ENCODE measurements at places on chromosomes 6 and 20.

GRCh38 chr6:125008261-125008703 is 46.0 kb downstream of the RNF217 start:
- peak; percentile 82 for DNase-seq

- DNase-seq = no peak
These were observed 31.9 kb upstream of the ANKEF1 start for GRCh38 chr20:10002866-10003265.

GRCh38 chr6:169641461-169642085 is 60.3 kb downstream of the WDR27 start:
- no peak for DNase-seq

DNA sequence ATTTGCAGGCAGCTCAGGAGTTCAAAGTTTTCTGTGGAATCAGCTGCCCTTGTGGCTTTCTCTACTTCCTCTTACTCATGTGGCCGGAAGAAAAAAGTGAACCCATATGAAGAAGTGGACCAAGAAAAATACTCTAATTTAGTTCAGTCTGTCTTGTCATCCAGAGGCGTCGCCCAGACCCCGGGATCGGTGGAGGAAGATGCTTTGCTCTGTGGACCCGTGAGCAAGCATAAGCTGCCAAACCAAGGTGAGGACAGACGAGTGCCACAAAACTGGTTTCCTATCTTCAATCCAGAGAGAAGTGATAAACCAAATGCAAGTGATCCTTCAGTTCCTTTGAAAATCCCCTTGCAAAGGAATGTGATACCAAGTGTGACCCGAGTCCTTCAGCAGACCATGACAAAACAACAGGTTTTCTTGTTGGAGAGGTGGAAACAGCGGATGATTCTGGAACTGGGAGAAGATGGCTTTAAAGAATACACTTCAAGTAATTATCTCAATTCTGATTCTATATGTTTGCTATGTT is 1.1 kb downstream of the MGME1 start:
- peak; percentile 54 for DNase-seq

DNA sequence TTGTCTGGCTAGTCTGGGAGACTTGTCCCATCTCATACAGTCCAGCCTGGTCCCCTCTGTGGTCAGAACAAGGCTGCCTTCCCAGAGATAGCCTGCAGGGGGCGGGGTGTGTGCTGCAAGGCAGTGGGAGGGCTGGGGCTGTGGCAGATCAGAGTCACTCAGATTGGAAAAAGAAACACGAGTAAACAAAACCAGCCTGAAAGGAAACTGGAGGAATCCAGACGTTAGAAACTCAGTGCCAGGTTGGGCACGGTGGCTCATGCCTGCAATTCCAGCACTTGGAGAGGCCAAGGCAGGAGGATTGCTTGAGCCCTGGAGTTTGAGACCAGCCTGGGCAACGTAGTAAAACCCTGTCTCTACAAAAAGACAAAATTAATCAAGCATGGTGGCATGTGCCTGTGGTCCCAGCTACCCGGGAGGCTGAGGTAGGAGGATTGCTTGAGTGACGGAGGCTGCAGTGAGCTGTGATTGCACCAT is 20.2 kb downstream of the LEMD2 start:
- DNase-seq = peak; percentile 81

DNA sequence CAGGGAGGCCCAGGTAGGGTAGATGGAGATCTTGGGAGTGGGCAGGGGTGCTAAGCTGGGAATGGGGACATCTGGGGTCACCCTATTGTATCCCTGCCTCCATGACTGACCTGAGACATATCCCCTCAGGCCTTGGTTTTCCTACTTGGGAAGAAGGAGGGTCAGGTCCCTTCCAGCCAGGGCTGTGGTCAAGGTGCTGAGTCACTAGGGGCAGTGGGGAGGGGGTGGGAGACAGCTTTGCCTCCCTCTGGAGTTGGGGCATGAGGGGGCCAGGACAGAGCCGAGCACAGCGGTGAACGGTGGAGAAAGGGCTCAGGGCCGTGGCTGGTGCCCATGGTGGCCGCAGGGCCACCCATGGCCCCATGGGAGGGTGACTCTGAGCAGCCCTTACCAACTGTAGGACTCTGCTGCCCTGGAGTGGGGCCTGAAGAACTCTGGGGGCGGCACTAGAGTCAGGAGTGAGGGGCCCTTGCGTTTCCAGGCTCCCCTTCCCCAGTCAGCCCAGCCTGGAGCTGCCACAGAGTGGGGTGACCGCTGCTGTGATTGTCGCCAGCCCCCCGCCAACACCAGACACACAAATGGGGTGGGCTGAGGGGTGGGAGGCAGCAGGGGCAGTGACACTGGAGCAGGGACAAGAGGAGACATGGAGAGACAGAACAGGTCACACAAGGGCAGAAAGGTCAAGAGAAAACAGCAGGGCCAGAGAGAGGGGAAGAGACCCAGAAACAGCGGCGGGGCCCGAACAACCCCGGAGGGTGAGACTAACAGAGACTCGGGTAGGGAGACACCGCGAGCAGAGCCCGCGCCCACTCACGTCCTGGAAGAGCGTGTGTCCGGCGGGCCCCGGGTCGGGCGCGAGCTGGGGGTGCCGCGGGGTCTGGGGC is 576 bp downstream of the NECAB3 start:
- no peak for DNase-seq

- DNase-seq = no peak
These were observed 525 bp downstream of the PNRC1 start for GRCh38 chr6:89081129-89081422.

DNA sequence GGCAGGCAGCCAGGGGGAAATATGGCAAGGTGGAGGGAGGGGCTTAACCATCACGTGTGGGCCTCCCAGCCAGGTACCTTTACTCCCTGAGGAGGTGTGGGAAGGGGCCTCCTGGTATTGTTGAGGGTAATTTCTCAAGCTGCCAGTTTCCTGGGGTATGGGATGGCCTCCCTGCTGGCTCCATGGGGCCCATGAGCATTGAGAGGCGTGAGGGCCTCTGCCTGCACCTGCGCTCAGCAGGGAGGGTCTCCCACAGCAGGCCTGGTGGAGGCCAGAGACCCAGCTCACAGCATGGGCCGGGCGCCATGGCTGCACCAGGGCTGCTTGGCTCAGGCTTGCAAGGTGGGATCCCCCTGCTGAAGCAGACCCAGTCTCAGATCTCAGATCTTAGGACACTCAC is 113.0 kb downstream of the GRM4 start:
- no peak for DNase-seq

Measured in fibroblast of skin of scalp (primary cell).